ENCODE measurements at places on chromosomes 4 and X.

DNA sequence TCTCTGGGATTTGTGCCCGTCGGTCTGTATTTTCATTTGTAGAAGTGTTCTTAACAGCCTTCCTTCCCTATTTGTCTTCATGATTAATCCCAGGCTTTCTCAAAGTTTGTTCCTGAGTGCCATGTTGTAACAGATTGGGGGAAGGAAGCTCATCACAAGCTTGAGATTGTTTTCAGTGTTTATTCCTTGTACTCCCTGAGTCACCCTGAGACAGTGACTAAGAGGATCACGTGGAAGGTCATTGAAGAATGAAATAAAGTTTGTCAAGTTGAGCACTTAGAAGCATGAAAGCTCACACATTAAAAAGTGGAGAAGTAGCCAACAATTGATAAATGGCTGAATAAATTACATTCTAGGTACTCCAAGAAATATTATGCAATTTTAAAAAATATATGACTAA is 153.5 kb upstream of the FAM241A start:
- peak; percentile 1 for DNase-seq

DNA sequence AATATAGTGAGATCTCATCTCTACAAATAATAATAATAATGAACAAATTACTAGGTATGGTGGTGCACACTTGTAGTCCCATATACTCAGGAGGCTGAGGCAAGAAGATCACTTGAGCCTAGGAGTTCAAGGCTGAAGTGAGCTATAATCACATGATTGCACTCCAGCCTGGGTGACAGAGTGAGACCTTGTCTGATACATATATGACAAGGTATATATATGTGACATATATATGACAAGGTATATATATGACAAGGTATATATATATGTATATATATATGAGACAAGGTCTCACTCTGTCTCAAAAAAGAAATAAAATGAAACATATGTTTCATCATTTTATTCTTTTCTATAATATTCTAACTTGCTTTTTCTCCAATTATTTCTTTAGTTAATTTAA is 278.1 kb upstream of the TET2 start:
- DNase-seq = no peak

DNA sequence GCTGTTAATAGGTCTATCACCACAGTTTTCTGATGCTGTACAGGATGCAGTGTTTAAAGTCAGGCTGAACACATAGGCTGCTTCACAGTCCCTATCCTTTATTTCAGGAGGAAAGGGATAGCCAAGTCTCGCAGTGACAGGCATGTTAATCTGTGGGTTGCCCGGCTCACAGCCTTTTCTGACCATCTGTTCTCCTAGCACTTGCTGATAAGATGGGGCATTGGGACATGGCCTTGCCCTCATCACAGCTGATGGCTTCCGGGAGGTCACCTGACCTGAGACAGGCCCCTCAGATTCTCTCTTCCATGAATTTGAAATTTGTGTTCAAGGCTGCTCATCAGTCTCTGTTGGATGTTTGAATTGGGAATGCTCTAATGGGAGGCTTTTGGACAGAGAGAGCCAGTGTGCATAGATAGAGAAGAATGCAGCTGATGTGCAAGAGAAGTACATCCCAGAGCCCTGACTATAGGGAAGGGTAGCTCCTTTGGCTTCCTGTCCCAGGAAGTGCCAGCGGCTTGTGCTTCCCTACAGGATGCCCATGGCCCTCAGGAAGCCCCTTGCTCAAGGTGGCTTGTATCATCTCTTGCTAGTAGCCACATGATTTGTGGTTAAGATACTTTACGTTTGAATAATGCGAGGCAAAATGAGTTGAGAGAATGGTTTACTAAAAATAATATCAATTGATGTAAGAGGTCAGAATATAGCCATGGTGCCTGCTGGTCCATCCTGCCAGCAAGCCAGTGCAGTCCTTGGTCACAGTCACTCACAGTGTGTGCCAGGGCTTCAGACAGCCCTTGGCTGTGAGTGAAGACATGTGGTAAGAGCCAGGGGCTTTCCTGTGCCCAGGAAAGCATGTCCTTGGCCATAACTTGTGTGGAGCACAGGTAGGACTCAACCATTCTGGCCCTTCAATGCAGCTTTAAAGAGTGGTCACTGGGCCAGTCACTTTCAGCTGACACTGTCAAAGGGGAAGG is 88.6 kb downstream of the TSPAN7 start:
- DNase-seq = no peak

DNA sequence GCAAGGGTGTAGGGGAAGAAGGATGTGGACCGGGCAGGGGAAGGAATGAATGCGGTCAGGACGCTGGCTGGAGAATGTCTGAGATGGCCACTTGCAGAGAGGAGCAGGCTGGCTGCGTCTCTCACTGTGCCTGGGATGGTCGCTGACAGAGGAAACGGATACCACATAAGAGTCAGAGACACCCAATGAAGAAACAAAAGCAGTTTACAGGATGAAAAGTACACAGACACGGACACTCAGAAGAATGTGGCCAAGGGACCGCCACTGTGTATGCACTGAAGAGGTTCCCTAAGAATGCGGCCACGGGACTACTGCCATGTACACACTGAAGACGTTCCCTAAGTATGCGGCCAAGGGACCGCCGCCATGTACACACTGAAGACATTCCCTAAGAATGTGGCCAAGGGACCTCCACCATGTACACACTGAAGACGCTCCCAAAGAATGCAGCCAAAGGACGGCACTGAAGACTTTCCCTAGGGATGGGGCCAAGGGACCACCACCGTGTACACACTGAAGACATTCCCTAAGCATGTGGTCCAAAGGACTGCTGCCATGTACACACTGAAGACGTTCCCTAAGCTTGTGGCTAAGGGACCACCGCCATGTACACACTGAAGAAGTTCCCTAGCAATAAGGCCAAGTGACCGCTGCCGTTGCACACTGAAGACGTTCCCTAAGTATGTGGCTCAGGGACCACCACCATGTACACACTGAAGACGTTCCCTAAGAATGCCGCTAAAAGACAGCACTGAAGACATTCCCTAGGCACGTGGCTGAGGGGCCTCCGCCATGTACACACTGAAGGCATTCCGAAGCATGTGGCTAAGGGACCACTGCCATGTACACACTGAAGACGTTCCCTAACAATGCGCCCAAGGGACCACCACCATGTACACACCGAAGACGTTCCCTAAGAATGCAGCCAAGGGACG is 32.2 kb downstream of the DHRSX start:
- peak; percentile 79 for DNase-seq

DNA sequence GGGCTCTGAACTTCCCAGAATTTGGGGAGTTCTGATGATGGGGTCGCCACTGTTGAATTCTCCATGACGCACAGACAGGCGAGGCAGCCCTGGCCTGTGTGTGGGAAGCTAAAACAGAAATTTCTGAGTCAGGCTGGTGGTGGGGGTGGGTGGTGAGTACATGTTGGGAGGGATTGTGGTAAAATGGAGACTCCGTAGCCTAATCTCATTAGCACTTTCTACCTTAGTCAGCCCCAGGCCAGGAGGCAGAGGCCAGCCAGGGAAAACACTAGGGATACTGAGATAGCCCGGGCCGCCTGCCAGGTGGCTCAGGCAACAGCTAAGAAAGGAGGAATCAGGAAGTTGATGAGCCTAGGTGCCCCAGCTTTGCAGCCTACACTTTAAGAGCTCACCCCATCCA is 39.3 kb upstream of the NHSL2 start:
- DNase-seq = peak; percentile 9

- peak; percentile 36 for DNase-seq
Measured at GRCh38 chrX:54043541-54044125, 640 bp downstream of the PHF8 start.

GRCh38 chrX:22748093-22748999 is 251.4 kb upstream of the DDX53 start:
- peak; percentile 42 for DNase-seq

GRCh38 chrX:154000051-154000450 is 19.7 kb downstream of the IRAK1 start:
- no peak for DNase-seq

GRCh38 chr4:101178731-101179130 is 168.6 kb downstream of the PPP3CA start:
- DNase-seq = no peak

GRCh38 chrX:154136627-154137161 is 7.3 kb upstream of the OPN1LW start:
- DNase-seq = peak; percentile 63

DNA sequence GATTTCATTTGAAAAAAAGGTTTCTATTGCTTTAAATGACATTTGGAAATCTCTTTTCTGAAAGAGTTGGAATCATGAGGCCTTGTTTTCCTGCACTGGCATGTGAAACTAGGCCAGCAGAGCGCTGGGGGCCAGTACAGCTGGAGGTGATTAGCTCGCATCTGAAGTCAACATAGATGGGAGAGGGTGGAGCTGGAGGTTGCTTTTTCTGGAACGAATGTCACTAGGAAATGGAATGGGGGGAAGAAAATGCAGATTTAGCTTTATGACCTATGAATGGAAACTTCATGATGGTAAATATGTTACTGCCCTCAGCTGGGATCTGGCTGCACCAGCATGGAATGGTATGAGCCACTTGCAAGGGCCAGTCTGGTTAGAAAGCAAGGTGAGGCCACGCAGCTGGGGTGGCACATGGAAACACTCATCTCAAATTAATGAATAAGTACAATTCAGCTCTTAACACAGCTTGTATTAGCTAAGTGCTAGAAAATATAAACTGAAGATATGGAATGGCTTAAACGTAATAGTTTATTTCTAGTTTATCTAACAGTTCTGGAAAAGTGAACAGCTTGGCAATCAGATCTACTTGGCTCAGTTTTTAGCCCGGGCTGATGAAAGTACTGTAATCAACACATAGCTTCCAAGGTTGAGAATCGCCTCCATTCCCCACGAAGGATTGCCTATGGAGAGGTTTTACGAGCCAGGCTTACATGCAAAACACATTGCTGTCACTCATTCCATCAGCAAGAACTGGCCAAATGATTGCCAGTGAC is 32.5 kb downstream of the SLC10A6 start:
- peak; percentile 59 for DNase-seq

GRCh38 chr4:188021548-188022249 is 26.1 kb downstream of the ZFP42 start:
- no peak for DNase-seq

- no peak for DNase-seq
Measured at GRCh38 chrX:117568238-117568637, 548.4 kb downstream of the KLHL13 start.

- DNase-seq = no peak
Measured at GRCh38 chr4:105147016-105147552, 408 bp downstream of the TET2 start.

DNA sequence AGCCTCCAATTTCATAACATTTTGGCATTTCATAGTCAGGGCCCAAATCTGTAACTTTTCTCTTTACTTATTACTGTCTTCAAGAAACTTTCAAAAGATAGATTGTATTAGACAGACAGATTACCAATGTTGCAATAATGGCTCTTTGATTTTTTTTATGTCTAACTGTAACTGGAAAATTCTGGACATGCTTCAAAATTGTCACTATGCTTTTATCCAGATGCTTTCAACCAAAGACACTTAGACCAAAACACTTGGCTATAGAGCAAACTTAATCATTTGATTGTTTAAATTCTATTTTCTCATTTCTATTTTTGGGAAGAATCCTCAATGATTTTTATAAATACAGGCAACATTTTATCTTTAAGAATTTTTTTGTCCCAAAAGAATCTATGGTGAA is 10.4 kb downstream of the ZXDA start:
- DNase-seq = no peak

DNA sequence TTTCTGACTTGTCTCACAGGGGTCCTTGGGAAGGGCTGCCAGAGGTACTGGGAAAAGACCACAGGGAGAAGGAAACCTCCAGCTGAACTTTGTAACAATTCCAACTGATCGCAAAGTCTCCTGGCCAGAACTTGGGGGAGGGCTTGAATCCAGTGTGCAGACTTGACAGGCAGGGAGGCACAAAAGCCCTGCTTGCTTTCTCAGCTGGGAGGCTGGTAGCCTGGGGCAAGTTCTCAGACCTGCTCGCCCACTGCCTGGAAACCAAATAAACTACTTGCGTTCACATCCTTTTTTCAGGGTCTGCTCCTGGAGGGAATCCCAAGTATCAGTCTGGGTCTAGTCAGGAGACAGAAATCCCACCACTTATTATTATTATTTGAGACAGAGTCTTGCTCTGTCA is 48.0 kb upstream of the CASK start:
- DNase-seq = no peak

- no peak for DNase-seq
Measured at GRCh38 chr4:102792361-102792936, 31.7 kb upstream of the MANBA start.

- no peak for DNase-seq
Measured at GRCh38 chr4:124913237-124913636, 200.7 kb upstream of the ANKRD50 start.

- DNase-seq = no peak
Measured at GRCh38 chrX:153782313-153782712, 1.5 kb downstream of the SRPK3 start.

DNA sequence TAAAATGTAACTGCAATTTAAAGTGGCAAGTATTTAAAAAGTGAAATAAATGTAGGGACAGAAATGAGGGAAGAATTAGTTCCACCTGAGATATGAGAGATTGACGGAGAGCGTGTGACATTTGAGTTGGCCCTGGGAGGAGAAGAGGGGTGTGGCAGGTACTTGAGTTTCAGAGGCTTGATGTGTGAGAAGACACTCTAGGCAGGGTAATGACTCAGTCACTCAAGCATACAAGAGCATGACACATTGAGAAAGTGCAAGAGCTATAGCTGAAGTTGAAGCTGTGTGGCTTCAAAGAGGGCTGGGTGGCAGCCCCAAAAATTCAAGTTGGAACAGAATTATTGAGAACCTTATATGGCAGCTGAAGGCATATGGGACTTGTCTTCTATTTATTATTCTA is 420.5 kb downstream of the SLITRK2 start:
- DNase-seq = no peak

DNA sequence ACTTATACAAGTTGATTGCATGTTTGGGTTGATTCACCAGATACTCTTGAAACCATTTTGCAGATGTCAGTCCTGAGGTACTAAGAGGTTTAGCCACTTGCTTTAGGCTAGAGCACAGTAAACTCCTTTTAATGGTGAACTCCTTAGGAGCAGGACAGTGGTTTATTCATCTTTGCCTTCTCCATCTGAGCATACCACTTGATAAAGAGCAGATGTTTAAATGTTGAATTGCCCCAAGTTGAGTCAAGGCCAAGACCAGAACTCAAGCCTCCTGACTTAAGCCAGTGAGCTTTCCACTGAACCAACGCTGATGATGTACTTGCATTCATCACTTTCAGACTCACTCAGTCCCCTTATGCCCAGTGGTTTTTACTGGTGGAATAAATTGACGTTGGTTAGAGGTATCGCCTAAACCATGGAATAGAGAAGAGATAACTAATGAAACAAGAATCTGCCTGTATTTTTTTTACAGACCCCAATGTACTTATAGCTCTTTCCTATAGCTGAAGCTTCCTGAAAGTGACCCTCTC is 7.5 kb downstream of the DAPP1 start:
- DNase-seq = no peak

GRCh38 chrX:63458981-63459380 is 107.8 kb upstream of the SPIN4 start:
- DNase-seq = no peak
